ENCODE measurements at places on chromosomes 1 and 21. TPM values are rescaled to one million over a fixed set of nuclear protein-coding genes. Genes with fewer than 3 reads are reported as not detected.

The MAP3K21 gene
- 0.90 TPM for total RNA-seq

The FCRL5 gene
- total RNA-seq, result not detected

The KISS1 gene
- 1.2 TPM for total RNA-seq

The ANKRD35 gene
- total RNA-seq, result under 0.01 TPM

The NCAM2 gene
- total RNA-seq, result 0.38 TPM

The GOLT1A gene
- not detected for total RNA-seq

The CHAF1B gene
- 1.6 TPM for total RNA-seq

The FBLIM1 gene
- total RNA-seq, result 136 TPM

The RGSL1 gene
- total RNA-seq, result not detected

The PLA2G2F gene
- total RNA-seq, result not detected

The SPATA45 gene
- total RNA-seq, result not detected

The EPHA8 gene
- total RNA-seq, result not detected

The CLCA4 gene
- total RNA-seq, result not detected

The C8B gene
- total RNA-seq, result not detected

The PRKAA2 gene
- 1.7 TPM for total RNA-seq

The TRPM2 gene
- total RNA-seq, result 0.25 TPM
